ENCODE measurements at places on chromosomes 6 and 20.
A peak's percentile ranks its signal among the peaks of the same experiment; 100 is the strongest.

DNA sequence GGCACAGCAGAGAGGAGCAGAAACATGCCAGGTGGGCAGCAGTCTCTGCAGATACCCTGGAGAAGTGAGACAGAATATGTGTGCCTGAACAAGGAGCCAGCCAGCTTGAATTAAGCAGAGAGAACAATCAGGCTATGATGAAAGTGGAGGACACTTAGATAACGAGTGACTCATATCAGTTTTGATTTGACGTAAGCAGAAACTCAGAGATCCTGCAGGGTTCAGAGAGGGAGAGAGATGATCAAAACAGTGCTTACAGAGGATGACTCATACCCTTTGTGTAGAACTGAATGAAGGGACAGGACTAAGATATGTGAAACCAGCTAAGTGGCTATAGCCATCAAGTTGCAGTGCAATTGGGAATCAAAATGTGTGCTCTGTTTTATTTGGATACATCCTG is 300.7 kb downstream of the TENT5A start:
- no peak for DNase-seq

GRCh38 chr20:32925481-32926196 is 66.9 kb downstream of the EFCAB8 start:
- DNase-seq: no peak

DNA sequence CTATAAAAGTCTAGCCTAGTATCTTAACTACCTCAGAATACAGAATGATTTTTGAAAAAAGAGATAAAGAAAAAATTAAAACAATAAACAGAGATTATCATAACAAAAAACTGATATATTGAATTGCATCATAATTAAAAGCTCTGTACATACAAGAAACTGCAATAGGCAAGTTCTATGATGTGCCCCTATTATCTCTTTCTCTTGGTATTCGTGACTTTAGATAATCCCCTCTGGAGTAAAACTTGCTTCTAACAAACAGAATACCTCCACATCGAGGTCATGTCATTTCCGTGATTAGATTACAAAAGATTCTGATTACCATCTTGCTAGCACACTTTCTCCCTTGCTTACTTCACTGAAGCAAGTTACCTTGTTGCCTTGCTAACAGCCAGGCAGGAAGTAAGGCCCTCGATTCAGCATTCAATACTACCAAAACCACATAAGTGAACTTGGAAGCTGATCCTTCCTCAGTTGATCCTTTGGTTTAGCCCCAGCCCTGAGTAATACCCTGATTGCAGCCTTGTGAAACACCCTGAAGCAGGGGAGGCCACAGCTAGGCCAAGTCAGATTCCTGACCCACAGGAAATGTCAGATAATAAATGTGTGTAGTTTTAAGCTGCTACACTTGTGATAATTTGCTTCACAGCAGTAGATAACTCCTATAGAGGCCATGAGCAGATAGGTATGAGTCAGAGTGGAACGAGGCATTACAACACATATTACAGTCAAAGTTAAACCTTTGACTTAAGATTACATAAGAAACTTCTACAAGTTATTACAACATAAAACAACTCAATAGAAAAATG is 53.7 kb upstream of the TMX4 start:
- DNase-seq: no peak

DNA sequence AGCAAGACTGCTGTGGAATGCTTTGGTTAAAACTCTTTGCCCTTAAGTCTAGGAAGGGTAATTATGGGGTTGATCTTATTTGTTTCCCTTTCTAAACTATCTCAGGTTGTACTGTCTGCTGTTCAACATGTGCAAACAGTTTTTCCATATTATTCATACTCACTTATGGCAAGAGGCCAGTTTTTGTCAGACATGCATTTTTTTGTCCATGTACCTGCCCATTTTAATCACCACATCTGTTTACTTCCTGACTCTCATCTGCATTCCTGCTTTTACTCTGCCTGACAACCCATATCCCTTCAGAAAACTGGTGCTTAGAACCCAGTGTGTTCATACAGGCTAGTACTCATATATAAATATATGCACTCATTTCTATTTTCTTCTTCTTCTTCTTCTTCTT is 80.3 kb downstream of the LPA start:
- no peak for DNase-seq

DNA sequence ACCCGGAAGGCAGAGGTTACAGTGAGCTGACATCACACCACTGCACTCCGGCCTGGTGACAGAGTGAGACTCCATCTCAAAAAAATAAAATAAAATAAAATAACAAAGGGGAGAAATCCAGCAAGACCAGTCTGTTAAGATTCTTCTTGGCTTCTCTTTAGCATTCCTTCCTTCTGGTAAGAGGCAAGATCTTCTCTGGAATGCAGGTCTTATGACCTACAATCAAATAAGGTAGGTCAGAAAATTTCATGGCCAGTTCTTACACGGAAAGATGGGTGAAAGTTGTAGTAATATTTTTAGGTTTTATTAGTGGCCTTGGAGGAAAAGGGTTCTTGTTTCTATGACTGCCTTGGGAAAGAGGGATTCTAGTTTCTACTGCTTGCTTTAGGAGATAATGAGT is 180.9 kb downstream of the FUT9 start:
- DNase-seq: no peak

DNA sequence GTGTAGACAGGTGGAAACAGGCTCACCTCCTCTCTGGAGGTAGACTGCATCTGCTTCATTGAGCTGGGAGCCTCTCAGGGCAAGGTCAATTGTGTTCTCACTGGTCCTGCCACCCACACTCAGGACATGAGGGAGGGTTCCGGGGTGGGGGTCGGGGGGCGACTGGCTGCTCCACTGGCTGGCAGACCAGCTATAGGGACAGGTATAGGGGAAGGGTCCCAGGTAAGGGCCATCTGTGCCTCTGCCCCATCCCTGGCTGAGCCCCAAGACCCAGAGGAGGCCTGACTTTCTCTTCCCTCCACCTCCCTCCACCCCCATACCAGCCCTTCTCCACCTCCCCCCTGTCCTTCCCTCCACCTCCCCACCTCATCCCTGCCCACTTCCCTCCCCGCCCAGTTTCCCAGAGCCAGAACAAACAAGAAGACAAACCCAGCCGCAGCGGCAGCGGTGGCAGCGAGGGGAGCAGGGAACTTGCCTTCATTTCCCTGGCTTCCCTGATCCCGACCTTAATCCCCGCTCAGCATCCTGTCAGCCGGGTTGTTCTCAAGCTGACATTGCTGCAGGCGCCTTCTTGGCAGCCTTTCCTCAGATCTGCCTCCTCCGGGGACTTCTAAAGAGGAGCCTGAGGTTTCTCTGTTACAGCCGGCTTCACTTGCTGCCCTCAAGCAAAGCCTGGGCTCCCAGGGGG is 18.3 kb upstream of the FOXP4 start:
- DNase-seq: no peak

DNA sequence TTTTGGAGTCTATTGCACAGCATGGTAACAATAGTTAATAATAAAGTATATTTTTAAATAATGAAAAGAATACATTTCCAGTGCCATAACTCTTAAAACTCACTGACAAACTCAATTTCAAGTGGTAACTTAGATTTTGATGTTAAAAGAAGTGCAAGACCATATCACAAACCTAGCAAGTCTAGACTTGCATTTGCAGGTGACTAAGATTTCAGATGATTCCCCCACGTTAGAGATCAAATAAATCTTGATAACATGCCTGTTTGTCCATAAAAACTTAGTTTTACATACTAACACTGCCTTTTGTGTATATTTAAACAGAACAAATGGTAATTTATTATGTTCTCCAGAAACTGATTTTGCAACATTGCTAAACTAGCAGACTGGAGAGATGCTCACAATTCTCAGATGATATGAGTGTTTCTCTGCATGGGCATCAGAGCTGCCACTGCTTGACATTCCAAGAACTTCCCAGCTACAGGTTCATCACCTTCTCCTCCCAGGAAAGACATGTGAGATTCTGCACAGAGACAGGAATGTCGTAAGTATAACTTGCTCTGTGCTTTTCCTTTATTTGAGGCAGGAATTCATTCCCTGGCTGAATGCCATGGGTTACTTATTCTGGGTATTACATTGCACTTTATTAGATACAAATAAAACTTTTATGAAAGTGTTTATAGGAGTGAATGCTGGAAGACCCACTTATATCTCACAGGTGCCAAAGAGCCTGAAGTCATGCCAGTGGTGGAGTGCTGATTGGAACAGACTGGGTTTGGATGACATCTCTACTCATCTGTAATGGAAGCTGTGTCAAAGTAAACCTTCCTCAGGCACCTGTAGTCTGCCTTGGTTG is 160.2 kb upstream of the FOXA2 start:
- DNase-seq: no peak

- no peak for DNase-seq
These were observed 216.8 kb downstream of the TMEM242 start for GRCh38 chr6:157106487-157106886.

DNA sequence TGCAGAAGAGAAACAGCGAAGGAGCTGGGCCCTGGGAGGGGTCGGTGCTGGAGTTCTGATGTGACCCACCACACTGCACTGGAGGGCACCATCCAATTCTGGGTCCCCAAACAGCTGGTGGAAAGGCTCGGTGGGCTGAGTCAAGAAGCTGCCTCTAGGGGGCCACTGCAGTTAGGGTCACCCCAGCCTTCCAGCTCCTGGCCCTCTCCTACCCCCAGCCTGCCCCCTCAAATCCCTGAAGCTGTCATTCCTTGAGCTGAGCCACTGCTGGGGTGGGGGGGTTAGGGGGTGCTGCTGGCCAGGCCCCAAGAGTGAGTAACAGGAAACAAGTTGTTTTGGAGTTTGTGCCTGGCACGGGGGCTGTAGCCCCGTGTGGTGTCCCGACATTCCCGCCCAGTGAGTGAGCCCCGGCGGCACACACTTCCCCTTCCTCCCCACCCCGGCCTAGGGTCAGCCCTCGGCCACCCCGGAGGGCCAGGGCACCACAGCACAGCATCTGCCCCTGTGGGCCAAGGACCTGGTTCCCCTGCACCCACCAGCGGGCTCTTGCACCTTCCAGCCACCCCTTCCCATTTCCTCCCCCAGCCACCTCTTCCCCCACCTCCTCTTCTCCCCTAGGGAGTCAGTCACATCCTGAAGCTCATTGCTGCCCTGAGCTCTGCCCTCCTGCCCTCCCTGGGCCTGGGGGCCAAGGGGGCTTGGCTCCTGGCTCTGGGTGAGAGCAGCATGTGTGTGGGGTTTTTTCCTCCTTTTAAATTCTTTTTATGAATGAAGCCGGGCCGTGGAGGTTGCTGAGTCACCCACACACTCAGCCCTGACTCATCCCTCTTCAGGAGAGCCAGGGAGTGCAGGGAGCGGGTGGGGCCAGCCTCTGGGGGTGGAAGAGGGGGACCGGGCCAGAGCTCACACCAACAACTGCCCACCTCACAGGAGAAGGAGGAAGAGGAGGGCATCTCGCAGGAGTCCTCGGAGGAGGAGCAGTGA is 4.6 kb downstream of the SMIM29 start:
- peak; percentile 73 for DNase-seq

DNA sequence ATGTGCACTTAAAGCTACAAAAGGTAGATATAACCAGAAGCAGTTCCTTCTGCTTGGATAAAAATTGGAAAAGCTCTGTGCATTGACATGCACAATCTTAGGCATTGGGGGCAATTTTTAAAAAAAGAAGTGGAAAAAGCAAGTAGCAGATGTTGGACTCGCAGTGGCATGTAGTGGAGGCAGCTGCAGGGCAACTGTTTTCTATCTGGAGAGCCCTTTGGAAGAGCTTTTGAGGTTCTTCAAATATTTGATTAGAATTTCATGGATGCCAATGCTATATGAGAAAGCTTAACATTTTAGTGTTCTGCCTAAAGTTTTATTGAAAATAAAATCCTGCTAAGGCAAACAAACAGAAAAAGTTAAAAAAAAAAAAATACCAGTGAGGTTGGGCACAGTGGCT is 388.3 kb upstream of the RNF217 start:
- no peak for DNase-seq

GRCh38 chr6:38127284-38127683 is 307.8 kb downstream of the ZFAND3 start:
- DNase-seq: no peak

DNA sequence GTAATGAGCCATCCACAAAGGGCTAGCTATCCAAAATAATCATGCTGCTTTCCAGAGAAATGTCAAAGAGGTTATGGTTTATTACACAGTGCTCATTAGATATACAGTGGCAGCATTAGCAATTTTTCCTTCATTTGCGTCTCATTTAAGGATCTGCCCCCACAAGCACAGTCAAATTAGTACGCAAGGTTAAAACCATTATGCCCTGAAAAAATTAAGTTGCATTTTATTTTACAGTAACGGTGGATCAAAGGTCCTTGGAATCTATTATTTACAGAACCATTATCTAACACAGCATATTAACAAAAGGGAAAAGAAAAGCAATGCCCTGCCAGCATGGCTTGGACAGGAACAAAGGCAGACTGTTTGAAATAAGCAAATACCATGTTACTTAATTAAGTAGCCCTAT is 144.8 kb downstream of the PDSS2 start:
- no peak for DNase-seq

DNA sequence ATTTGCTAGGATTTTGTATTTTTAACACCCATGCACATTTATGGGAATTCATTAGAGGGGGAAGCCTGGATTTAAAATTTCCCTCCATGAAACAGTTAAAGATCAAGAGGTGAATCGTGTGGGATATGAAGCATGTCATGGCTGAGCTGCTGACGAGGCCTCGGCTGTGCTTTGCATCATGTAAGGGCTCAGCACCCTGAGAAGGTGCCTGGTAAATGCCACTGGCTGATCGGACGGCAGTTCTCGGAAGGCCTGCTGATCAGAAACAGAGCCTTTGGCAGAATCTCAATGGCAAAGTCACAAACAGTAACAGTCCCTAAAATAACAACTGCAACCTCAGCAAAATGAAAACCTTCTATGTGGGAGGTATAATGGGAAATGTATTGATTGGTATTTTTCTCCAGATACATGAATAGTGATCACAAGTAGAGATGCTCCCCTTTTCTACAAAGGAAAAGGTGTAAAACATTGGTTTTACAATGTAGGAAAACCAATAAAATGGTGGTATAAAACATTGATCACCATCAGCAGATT is 53.0 kb upstream of the FUCA2 start:
- no peak for DNase-seq

DNA sequence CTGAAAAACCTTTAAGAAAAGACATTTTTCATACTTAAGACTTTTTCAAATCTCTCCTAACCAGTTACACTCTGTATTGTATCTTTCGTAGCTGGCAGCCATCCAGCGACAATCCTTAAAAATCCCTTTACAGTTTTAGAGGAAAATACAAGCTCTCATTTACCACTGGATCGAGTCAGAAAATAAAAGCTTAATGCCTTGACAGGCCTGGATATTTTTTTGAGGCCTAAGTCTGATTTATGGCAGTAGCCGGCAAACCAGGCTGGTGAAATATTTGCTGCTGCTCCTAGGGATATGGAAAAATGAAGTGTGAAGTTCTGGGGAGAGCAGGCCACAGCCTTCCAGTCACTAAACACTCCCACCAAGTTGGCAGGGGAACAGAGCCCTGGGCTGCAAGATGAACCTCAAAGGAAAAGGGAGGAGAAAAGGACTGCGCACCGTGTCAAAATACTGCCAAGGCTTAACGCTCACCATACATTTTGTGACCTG is 213.0 kb upstream of the SUPT3H start:
- DNase-seq: no peak
